ENCODE measurements at places on chromosomes 1 and 21.

GRCh38 chr1:158289811-158290210, at the start of gene CD1C:
CD1C (plus strand) TSS chr1:158289923; CDS start chr1:158290065, 142 bp downstream.
- no peak for DNase-seq

- no peak for DNase-seq
Measured at GRCh38 chr1:77316006-77316405, 34.2 kb downstream of the AK5 start.

- no peak for DNase-seq
Measured at GRCh38 chr1:229302740-229303139, 31.8 kb downstream of the RAB4A start.

- DNase-seq, result peak; percentile 48
Measured at GRCh38 chr21:31580866-31581276, 78.6 kb upstream of the SOD1 start.

DNA sequence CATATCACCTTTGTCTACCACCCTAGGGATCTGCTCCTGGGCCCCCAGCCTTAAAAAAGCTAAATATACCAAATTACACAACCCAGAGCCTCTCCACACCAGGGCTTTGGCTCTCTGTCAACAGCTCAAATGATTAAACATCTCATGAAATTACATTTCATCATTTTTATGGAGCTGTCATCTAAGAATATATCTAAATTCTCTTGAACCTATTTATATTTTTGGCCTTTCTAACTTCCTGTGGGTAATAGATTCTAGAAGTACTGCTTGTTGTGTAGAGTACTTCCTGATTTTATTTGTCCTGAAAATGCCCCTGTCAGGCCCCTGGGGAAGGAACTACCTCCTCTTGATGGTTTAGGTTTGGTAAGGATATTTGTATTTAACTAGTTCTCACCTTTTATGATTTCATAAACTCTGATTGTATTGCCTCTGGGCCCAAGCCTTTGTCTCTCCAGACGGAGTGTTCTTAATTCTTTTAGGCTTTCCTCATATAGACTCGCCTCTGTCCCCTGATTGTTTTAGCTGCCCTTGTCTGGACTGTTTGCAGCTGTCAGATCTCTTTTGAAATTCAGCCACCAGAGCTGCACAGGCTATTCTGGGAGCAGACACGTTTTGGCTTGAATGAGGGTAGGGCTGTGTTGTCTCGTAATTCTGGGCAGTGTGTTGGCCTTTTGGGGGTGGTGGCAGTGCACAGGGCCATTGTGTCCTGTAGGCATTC, 16.6 kb downstream of the MYOG start:
- peak; percentile 48 for DNase-seq

GRCh38 chr1:45490121-45490625, 790 bp downstream of the TESK2 start:
- peak; percentile 32 for DNase-seq
